GM12892 (cell line): ENCODE measurements at places on chromosomes 16 and 17.

DNA sequence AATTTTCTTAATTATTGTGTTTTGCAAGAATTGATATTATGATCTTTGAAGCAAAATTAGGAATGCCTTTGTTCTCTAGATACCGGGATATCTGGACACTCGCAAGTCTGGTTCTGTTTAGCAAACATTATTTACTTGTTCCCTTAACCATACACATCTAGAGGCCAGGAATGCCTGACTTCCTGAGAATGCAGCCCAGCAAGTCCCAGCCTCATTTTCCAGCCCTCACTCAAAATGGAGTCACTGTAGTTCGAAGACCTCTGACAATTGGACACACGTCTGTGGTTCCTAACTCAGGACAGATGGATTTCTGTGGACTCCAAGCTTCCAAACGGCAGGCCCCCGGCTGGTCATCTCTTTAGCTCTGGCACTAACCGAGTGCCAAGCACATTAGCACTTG, 355.4 kb upstream of the RBFOX1 start:
- no peak for DNase-seq

- DNase-seq: no peak
Observed at GRCh38 chr16:57100445-57100844, 8.1 kb downstream of the CPNE2 start.

DNA sequence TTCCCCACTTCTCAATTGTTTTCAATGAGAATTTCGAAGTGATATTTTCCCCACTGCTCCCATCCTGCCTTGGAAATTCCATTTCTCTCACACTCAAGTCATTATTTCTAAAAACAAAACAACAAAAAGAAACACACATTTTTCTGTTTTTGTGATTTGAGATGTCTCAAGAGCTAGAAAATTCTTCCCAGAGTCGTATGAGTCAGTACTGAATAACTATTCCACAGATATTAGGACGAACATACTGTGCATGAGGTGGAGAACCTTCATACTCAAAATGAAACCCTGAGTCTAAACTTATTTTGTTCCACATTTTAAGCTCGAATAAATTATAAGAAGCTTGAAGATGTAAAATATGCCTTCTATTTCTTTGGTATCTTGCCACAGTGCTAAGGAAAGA, 204.6 kb downstream of the SLC39A11 start:
- DNase-seq: no peak

GRCh38 chr16:17481736-17482135, 11.0 kb upstream of the XYLT1 start:
- no peak for DNase-seq

DNA sequence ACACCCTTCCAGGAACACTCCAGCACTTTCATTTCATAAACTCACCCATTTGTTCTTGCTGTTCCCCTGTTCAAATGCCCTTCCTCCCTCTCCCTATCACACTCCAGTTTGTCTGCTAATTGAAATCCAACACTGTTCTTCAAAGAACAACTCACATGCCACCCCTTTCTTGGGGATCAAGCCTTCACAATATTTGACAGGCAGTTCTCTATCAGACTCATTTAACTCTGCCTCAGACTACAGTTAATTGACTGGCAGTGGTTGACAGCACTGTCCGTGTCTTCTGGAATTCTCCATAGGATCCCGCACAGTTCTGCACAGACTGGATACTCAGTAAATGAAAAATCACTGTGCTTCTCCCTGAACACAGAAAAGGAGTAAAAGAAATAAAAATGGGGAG, 87.8 kb downstream of the PMP22 start:
- no peak for DNase-seq

GRCh38 chr17:46129302-46129701, 63.9 kb downstream of the KANSL1 start:
- DNase-seq: no peak

GRCh38 chr16:1740781-1741490, 30.4 kb downstream of the NME3 start:
- no peak for DNase-seq

DNA sequence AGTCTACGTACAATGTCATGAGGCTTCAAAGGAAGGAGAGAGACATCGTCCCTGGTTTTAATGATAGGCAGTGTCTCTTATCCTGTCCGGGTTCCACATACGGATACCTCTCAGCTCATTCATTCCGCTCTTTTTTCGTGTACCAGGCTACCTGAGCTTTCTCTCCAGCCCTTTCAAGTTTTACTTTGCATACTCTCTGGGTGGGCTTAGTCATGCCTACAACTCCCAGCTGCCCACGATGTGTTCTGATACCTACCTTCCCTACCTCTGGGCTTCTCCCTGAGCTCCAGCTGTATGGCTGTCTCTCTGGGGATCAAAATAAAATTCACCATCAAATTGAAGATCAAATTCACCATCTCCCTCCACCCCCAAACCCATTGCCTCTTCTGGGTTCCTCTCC, 354.0 kb upstream of the EEF2KMT start:
- DNase-seq: no peak

- DNase-seq: no peak
Observed at GRCh38 chr17:82435103-82435502, 15.4 kb downstream of the CYBC1 start.

DNA sequence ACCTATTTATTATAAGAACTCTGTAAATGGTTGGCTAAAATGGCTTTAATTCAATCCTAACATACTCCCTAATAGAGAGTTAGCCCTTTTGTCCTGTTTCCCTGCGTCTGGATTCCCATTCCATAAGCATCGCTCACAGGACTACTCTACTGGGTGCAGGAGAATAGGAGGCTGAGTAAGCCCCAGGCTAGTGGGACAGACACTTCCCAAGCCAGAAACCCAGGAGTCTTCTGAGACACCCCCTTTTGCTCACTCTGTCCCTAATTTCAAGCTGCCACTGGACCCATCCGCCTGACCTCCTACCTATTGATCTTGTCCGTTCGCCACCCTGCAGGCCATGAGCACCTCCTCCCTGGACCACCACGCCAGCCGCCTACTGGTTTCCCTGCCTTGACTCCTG, 16.7 kb upstream of the TOB1 start:
- DNase-seq: no peak
